ENCODE measurements at places on chromosomes 7 and 10. TPM values are rescaled to one million over a fixed set of nuclear protein-coding genes. Genes with fewer than 3 reads are reported as not detected.

The AOAH gene
- 2.5 TPM for total RNA-seq

The FRAT1 gene
- 3.1 TPM for total RNA-seq

The PLXNA4 gene
- total RNA-seq = 18.0 TPM

The SYNPO2L gene
- 230 TPM for total RNA-seq

The ZC3HAV1L gene
- total RNA-seq = 7.3 TPM

The MLXIPL gene
- 0.41 TPM for total RNA-seq

The ERVW-1 gene
- total RNA-seq = not detected

The PVRIG gene
- not detected for total RNA-seq

The COBL gene
- total RNA-seq = 26.3 TPM

The PNLIP gene
- total RNA-seq = not detected

The EPO gene
- not detected for total RNA-seq

The ZWINT gene
- 1.3 TPM for total RNA-seq

The C10orf67 gene
- 0.16 TPM for total RNA-seq

The ZFAND2A gene
- 10.2 TPM for total RNA-seq

The LBX1 gene
- not detected for total RNA-seq

The ADCY1 gene
- total RNA-seq = 2.4 TPM

GRCh38 chr7:141911391-141911790 is 4.8 kb upstream of the OR9A4 start:
- no peak for DNase-seq

- no peak for DNase-seq
Measured at GRCh38 chr10:53808677-53809372, 992.2 kb downstream of the PCDH15 start.

DNA sequence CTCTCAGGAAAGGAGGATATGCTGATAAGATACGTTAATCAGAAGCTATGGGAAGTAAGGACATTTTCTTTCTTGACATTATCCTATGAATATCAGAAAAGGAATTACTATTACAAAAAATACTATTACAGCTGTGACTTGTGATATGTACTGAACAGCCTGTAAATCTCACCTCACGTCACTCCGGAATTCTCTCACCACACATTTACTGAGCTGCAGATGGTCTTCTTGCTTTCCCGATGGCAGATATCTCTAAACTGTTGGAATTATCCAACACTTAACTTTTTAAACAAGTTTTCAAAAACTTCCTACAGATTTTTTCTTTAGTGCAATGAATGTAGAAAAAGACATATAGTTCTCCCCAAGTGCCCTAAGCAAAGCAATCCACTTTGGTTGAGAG is 313.4 kb downstream of the GPR37 start:
- DNase-seq = no peak

DNA sequence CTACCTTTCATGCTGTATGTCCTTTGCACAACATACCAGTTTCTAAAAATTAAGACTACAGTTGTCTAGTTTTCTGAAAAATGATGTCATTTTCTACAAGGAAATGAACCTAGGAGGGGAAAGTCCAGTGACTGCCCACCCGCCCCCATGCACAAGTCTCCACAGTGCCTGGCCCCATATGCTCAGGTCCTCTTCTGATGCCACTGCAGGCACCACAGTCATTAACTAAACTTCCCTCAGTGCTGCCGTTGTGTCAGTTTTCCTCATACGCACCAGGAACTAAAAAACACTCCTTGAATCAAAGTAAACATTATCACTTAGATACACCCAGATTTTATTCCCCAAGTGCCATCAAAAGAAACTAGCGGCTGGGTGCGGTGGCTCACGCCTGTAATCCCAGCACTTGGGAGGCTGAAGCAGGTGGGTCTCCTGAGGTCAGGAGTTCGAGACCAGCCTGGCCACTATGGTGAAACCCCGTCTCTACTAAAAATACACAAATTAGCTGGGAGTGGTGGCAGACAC is 6.9 kb upstream of the TNS3 start:
- no peak for DNase-seq

GRCh38 chr7:79590391-79590790 is 136.9 kb upstream of the MAGI2 start:
- no peak for DNase-seq

DNA sequence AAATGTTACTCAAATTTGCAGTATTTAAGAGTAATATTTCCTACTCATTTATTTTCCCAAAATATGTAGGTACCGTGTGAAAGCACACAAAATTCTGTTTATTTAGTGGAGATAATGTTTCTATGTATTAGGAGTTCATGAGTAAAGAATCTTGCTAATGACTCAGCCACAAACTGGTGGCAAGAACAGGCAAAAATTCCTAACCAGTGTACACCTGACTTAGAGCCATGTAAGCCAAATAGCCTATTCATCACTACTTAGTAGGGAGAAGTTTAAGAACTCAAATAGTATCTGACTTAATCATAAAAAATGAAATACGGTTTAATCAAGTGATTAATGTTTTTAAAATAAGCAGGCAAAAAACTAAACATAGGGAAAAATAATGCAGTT is 169.0 kb downstream of the SRPK2 start:
- DNase-seq = no peak

DNA sequence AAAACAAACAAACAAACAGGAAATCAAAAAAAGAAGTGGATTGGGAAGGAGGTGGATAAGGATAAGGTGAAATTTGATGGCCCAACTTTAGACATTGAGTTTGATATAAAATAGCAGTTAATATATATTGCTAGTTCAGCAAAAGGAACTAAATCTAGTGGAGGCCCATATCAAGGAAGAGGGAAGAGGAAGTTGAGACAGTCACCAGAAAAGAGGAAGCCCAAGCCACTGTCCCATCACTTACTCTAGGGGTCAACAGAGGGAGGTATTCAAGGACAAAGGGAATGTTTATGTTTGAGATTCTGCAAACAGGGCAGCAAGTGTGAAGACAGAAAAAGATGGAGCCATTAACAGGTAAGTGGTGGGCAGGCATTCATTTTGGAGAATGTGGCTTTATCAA is 3.7 kb downstream of the LAMTOR4 start:
- no peak for DNase-seq

GRCh38 chr10:132499367-132499685 is 38.3 kb upstream of the INPP5A start:
- DNase-seq = no peak

- no peak for DNase-seq
Measured at GRCh38 chr7:130987092-130987491, 253.1 kb upstream of the KLF14 start.

- no peak for DNase-seq
Measured at GRCh38 chr7:42315631-42316030, 78.6 kb upstream of the GLI3 start.

GRCh38 chr10:96930469-96930868 is 98.4 kb downstream of the LCOR start:
- DNase-seq = no peak

DNA sequence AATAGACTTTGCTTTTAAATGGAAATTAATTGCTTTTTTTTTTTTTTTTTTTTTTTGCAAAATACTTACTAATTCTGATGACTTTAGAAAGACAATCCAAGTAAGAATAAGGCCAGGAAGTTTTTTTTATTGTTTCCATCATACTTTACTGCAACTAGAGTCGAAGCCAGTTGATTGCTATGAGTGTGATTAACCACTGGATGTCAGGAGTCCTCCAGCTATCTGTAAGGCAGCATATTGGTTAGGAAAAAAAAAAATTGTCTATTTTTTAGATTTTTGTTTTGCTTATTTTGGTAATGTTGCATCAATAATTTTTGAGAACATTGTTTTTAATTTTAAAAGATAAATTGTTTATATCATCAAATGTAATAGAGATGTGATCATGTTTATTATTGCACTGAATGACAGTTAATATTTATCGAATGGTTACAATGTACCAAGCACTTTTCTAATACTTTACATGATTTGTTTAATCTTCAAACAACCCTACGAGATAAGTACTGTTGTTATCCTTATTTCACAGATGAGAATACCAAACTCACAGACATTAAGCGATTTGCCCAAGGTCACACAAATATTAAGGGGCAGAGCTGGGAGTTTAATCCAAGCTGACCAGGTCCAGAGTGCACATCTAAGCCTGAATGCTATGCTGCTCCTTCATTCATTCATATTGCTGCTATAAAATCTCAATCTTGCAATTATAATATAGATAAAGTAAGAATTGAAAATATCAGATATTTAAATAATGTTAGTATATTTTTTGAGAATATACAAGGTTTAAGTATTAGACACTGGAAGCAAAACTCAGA is 19.9 kb upstream of the LMOD2 start:
- no peak for DNase-seq

DNA sequence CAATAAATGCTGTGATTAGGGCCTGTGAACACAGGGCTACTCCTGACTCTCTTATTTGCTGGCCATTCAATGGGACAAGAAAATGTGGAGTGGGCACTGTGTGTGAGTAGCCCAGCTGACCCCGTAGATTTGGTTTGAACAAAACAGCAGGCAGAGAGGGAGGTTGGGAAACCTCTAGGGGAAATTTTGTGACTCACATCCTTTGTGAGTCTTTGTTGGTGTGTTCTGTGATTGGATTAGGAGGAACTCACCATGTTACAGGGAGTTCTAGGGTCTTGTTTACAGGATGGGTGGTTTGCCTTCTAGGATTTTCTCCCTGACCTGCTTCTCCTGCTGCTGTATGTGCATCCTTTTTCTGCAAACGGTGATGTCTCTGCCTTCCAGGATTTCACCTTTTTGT is 128.3 kb upstream of the MKI67 start:
- DNase-seq = no peak

- no peak for DNase-seq
Measured at GRCh38 chr7:5284304-5285281, 1.9 kb downstream of the SLC29A4 start.

GRCh38 chr7:43463401-43463980 is 119.4 kb upstream of the STK17A start:
- DNase-seq = no peak

DNA sequence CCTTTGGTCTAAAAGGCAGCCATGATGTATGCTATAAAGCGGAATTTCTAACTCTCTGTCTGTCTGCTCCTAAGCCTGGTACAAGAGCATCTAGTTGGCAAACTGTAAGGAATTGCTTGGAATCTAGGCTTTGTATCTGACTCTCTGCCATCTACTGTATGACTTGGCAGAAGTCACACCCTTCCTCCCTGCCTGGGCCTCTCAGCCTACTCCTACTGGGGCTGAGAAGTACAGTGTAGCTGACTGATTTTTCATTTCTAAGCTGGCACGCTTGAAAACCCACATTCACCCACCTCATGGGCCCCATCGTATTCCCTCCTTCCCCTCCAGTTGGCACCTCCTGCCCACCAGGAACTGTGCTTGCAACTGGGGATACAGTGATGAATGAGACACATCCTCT is 435.2 kb downstream of the PLXNA4 start:
- DNase-seq = no peak

GRCh38 chr7:128274884-128275603 is 34.0 kb downstream of the LEP start:
- DNase-seq = no peak

GRCh38 chr10:100524638-100525037 is 5.0 kb upstream of the SEC31B start:
- no peak for DNase-seq

DNA sequence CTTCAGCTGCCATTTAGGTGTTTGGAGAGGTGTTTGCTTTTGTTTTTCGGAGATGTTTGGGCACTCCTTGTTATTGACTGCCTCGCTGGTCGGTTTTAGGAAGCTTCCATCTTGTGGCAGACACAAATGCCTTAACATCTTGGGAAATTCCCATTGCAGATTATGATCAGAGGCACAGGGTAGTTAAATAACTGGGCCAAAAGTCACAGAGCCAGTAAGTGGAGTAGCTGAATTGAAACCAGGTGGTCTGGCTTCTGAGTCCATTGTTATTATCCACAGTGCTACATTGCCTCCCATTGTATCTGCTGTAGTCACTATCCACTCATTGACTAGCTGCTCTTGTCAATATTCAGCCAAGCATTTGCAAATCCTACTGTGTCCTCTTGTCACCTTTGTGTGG is 138.2 kb upstream of the PLPP4 start:
- no peak for DNase-seq

DNA sequence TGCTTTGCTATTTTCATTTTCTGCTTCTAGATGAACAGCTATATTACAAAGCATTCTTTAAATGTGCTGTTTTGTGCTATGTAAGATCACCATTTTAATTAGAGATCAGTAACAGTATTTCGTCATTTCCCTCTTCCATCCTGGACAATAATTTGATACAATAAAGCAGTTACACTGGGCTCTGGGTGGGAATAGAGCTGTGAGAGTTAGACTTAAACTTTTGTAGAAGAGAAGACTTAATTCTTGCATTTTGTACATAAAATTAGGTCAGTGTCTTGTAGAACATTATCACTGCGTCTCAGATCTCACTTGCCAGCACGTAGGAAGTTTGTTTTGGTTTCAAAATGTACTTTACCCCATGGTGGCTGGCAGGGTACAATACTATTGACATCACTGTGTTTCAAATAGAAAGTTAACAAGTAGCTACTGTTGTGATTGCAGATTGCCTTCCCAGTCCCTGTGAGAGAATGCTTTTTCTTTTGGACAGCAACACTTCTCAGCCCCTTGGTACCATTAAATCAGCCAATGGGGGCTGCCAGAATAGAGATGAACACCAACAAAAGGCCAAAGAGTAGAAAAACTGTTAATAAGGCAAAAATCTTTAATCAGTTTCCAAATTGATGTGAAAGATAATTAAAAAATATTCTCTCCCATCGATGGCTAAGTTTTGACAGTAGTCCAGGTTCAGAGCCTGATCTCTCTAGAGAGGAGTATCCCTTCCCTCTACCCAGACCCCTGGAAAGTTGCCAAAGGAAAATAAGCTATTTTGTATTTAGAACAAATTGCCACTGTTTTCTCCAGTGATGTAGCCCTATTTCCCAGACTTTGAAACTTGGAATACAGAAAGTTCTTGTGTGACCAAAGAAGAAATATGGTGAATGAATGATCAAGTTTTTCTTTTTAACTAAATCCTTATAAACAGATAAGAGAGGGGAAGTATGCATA is 35.1 kb downstream of the SMNDC1 start:
- no peak for DNase-seq

GRCh38 chr7:102463841-102464576 is 654 bp downstream of the ALKBH4 start:
- DNase-seq = no peak

DNA sequence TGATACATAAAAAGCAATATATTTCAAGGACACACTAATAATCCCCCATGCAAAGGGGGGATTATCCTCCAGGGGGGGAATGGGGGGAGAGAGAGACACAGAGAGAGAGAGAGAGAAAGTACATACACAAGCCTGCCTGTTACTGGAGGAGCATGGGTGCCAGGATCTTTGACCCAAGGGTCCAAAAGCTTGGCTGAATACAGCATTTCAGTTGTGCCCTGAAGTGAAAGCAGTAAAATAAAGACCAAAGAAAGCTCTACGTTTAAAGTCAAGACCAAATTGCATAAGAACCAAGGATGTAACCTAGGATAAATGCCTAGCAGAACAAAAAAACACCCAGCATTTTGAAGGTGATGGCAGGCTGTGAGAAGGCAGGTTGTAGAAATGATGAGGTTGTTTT is 27.8 kb upstream of the ITGB8 start:
- DNase-seq = no peak

- DNase-seq = no peak
Measured at GRCh38 chr7:73700069-73700423, 16.6 kb downstream of the BUD23 start.

- DNase-seq = no peak
Measured at GRCh38 chr7:99557940-99558305, 519 bp upstream of the ZNF655 start.
